ENCODE measurements at places on chromosomes 4 and X.

DNA sequence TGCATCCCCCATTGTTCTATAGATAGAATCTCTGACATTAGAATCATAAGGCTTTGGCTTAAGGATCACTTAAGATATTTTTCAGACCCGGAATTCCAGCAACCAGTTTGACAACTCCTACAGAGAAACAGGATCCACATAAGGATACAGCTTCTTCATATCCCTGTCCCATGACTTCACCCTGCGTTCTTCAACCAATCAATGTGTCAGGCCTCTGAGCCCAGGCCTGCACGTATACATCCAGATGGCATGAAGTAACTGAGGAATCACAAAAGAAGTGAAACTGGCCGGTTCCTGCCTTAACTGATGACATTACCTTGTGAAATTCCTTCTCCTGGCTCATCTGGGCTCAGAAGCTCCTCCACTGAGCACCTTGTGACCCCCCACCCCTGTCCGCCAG lies 85.1 kb downstream of the MFAP3L start:
- DNase-seq: no peak

GRCh38 chr4:38860788-38861424 lies 4.3 kb upstream of the TLR6 start:
- DNase-seq: peak; percentile 43

DNA sequence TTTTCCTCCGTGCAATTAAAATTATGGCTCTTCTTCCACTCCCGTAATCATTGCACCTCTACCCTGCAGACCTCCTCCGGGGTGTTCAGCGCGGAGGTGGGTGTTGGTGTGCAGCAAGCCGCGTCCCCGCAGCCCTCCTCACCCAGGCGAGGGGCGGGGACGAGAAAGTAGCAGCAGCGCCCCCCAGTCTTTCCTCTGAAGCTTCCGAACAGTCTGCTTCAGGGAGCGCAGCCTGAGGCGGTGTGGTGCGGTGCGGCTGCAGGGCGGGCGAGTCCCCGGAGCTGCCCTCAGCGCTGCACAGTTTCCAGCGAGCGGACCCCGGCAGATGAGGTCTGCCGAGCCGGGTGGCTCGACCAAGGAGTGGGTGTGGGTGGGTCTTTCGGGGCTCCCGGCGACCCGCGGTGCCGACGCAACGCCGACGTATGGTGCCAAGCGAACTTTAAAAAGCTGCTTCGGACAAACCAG lies at the start of gene FRAS1:
Gene FRAS1 (plus strand): TSS at position 189 of the 465 bp plus-strand sequence. CDS start 687 bp downstream, outside the sequence.
- peak; percentile 5 for DNase-seq

DNA sequence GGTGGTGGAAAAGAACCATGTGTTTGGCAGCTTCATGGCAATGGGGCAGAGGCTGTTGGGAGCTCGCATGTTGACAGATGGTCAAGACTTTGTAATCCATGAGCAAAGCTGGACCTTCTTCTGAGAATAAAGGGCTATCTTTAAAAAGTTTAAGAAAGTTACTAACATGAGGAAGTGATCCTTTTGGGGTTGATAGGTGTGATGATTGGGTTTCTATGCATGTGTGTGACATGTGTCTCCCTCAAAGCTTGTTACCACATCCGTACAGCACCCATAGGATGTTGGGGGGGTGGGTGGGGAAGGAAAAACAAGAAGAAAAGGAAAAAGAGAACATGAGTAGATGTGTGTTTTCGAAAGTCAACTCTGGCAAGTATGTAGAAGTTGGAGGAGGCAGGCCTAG lies 123.0 kb upstream of the TLR3 start:
- no peak for DNase-seq

- no peak for DNase-seq
Measured at GRCh38 chr4:58456727-58457384, 1346.7 kb upstream of the IGFBP7 start.

GRCh38 chr4:52889778-52890520 lies 27.8 kb downstream of the RASL11B start:
- DNase-seq: no peak

DNA sequence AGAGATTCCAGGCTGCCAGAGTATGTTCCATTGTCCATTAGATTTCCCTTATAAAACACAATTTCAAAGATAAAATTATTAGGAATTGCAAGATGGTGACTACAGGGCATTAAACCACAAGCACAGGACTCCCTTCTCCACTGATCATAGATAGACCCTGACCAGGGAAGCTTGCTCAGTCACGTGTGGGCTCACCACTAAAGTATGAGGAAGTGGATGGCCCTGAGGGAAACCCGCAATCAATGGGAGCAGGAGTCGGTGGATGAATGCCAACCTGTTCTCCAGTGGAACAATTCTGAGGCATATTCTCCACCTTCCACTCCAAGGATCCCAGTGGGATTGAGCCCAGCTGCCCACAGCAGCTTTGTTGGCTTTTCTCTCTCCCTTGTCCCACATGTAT lies 515.7 kb downstream of the BCOR start:
- DNase-seq: peak; percentile 72

DNA sequence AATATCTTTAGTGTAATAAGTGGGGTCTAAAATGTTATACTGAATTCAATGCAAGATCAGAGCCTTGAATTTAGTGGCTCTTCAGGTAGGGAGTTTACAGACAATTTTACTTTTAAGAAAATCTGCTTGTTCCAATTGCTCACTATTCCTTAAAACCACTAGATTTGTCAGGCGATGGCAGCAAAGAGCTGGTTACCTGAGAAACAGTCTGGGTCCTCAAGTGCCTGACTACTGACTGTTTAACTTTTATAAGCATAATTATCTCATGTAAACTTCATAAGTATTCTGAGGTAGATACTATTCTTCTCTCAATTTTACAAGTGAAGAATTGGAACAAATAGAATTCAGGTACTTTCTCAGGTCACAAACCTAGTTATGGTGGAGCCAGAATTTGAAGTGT lies 84.3 kb downstream of the RRAGB start:
- DNase-seq: no peak

- no peak for DNase-seq
Measured at GRCh38 chrX:119151051-119151380, 23.4 kb upstream of the KIAA1210 start.

- DNase-seq: no peak
Measured at GRCh38 chr4:91064157-91064853, 937.1 kb downstream of the CCSER1 start.

- peak; percentile 33 for DNase-seq
Measured at GRCh38 chr4:78482281-78482680, 69.3 kb upstream of the ANXA3 start.

- peak; percentile 65 for DNase-seq
Measured at GRCh38 chrX:153474718-153475117, 4.3 kb upstream of the HAUS7 start.

DNA sequence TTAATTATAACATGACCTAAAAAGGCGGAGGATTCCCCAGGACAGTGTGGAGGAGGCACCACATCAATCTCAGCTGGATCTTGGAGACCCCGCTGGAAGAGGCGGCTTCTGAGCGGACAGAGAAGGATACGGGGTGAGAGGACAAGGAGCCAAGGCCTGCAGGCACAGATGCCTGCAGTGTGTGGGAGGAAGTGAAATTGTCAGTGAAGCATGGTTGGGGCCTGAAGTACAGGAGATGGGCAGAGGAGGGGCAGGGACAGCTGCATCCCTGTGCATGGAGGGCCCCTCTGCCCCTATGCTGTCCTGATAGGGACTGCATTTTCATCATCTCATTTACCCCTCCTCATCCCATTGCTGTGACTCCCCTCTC lies 1.7 kb upstream of the SLC2A9 start:
- DNase-seq: no peak

GRCh38 chr4:78645853-78646757 lies 94.5 kb downstream of the ANXA3 start:
- DNase-seq: peak; percentile 89

Measured in EL (cell line).